Activated T-helper 1 cell treated with anti-CD3 and anti-CD28 coated beads, Interleukin-2, amount 50 U/mL, for 16 hours (primary cell): ENCODE measurements at places on chromosomes 1 and 21.

DNA sequence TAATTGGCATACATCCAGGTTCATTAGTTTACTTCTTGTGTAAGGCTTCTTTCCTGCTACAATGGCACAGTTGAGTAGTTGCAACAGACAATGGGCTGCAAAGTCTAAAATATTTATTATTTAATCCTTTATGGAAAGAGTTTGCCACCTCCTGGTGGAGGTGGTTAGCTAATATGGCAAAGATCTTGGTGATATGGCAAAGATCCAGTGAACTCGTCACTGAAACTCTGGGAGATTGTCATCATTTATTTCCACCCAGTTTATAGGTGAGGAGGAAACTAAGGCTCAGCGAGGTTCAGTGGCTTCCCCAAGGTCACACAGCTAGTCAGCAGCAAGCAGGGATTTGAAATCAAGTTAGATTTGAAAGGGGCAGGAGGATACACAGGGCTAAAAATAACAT lies 16.1 kb upstream of the IFFO2 start:
- DNase-seq, result no peak

DNA sequence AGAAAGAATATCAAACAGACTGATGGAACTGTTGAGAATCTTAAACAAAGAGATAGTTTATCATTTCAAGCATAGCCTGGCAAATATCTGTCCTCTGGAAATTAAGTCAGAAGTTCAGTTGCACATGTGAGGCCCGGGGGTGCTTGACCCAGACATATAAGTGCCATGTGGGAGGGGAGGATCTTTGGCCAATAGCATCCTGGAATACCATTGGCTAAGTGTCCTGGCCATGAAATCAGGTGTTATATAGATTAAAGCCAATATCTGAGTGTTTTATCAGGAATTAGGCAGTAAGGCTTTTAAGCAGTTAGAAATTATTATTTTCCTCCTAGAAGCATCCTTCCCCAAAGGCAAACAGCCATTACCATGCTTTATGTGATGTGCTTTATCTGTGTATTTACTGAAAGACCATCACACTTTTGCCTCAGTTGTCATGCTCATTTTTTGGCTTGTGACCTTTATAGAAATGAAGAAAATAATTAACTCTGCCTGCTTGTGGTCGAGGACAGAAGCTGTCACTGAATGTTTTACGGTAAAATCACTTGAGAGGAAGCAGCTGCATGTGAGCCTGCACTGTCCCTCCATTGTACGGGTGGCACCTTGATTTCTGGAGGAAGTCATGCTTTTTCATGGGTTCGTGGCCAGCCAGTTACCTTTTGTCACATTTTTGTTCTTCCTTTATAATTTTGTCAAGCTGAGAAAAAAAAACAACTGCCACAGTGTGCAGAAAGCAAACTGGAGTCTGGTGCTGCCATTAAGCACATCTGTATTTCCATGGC lies 259.9 kb upstream of the FMN2 start:
- DNase-seq, result no peak

DNA sequence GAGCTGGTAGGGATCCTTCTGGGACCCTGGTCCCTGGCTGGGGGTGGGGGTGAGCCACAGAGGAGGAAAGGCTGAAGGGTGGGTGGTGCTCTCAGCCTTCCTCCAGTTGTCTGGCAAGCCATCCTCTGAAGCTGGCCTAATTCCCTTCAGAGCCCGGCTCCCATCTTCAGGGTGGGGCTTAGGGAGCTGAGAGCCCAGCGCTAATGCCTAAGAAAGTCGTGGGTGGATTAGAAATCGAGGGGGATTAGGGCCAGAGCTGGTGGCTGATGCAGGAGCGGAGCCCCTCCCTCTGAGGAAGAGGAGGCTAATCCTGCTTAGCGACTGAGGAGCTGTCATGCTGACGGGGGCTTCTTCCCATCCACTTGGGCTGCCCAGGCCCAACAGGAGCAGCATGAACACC lies 30.8 kb upstream of the DMBX1 start:
- no peak for DNase-seq

DNA sequence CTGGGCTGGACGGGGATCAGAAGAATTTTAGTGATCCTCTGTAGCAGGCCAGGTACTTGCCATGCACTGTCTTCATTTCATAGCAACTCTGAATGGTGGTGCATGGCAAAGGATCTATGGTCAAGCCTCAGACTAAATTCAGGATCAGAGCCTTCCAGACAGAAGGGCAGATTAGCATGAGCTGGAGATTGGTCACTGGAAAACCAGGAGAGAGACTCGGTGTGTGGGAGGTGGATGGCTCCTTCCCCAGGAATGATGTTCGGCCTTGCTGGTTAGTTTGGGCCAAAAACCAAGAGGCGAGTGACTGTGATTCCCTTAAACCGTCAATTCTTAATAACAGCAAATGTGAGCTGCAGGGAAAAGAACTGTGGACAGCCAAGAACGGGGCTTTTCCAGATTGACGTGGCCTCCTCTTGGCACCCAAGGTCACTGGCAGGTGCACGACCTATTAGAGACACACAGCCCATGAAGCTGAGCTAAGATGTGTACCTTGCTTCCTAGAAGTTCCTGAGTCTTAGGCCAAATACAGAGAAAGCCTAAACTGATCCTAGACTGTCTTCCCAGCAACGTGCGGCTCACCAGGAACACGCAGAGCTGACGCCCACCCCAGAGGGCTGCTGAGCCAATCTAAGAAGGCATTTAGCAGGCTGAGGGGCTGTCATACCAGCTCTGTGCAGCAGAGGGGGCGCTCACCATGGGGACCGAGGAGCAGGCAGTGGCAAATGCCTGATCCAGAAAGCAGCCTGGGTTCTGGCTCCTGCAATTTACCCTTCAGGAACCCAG lies 18.5 kb downstream of the ALDH4A1 start:
- peak; percentile 43 for DNase-seq

- DNase-seq, result no peak
Observed at GRCh38 chr21:44602463-44602850, 2.1 kb downstream of the KRTAP10-7 start.

- DNase-seq, result no peak
Observed at GRCh38 chr21:31943561-31943960, 70.7 kb downstream of the HUNK start.

- no peak for DNase-seq
Observed at GRCh38 chr1:20586953-20587660, 1.8 kb upstream of the CDA start.

GRCh38 chr1:177017287-177017852 lies 147.1 kb downstream of the ASTN1 start:
- DNase-seq, result no peak

DNA sequence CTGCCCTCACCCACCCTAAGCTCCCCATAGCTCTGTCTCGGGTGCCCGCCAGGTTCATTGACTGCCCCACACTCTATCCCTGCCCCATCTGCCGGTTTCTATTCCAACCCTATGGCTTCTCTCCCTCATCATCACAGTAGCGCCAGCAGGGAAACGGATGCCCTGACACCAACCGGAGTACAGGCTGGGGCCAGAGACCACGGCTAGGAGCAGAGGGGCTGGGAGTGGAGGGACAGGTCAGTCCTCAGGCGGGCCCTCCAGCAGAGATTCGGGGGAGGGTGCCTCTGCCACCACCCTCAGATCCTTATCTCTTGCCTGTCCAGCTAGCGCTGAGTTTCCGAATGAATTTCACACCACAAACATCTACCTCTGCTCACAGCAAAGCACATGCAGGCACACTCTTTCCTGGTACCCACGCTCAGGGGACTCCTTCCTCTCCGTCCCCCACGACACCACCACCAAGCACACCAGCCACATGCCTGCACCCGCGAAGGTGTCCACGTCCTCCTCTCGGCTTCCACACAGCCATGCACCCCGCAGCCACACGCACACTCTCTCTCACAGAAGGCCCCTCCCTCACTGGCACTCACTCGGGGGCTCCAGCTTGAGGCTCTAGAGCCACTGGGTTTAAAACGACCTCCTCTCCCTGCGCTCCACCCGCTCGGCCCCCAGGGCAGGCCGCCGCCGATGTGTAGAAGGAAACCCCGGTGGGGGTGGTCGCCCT lies 7.2 kb downstream of the TAL1 start:
- DNase-seq, result no peak

GRCh38 chr1:85697895-85698294 lies 10.3 kb downstream of the ZNHIT6 start:
- no peak for DNase-seq

- no peak for DNase-seq
Observed at GRCh38 chr1:93575621-93576284, 105.9 kb downstream of the BCAR3 start.

DNA sequence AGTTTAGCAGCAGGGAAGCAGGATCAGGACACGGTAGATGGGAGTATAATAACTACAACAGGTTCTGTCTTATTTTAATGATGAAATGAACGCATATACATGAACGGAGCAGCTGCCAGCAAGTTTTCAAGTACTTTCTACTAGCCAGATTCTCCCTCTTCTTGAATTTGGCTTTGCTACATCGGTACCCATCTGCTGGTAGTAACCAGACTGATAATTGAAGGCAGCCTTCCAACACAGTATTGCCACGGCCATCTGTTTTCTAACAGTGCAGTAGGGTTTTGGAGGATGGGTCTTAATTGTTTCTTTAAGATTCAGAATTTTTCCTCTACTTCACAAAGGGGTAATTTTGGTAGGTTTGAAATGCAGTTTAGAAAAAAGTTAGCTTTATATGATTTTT lies 33.4 kb downstream of the CENPF start:
- no peak for DNase-seq

DNA sequence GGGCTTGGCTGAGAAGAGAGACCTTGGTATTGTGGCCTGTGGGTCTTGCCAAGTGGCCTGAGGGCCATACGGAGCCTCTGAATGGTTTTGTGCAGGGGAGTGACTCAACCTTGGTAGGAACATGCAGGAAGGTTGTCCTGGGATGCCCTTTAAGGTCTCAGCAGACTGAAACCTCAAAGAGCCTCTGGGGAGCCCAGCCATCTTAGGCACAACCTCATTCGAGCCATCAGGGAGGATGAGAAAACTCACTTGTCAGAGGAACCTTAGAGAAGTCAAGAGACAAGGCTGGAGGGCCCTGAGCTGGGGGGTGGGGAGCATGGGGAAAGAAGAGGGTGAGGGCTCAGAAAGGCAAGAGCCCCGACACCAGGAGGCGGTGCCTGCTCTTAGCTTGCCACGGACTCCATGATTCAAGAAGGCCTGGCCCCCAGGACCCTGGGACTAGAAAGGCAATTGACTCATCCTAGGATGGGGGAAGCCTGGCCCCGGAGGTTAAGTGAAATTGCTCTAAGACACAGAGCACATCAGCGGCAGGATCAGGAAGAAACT lies 13.0 kb downstream of the IFI6 start:
- no peak for DNase-seq

DNA sequence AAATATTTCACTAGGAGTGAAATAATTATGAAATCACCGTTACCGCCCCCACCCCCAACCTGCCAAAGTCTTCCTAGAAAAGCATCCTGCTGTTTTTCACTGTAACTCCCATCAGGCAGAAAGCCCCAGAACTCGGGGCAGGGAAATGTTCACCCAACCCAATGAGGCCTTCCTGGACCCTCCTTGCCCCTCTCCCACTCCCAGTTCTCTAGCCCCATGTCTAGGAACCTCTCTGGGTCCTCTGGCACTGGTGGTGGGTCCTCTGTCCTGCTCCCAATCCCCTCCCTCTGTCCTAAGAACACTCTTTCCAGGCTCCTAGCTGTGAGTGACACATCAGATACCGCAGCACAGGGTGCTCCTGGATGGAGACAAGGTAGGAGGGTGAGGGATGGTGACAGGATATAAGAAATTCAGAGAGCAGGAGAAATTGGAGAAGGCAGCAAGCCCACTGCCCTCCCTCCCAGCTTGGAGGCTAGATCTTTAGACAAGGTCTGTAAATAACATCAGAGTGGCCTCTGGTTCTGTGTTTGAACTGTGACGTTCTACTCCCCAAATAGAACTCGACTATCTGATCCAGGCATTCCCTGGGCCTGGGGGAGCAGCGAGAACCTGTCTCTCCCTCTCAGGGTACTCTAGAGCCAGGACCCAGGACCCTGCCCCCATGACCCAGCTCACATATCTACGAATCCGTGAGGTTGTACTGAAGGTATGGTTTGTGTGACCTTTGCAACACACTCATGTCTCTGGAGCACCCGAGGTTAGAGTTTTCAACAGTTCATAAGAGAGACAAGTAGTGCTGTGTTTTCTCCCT lies 23.3 kb upstream of the BTG2 start:
- DNase-seq, result no peak
